ENCODE measurements at places on chromosomes 11 and 22. TPM values are rescaled to one million over a fixed set of nuclear protein-coding genes. Genes with fewer than 3 reads are reported as not detected.

- DNase-seq = no peak
These were observed 91.0 kb downstream of the CCDC83 start for GRCh38 chr11:85946221-85946620.

- no peak for DNase-seq
These were observed 31.3 kb upstream of the RRM1 start for GRCh38 chr11:4063348-4063747.

DNA sequence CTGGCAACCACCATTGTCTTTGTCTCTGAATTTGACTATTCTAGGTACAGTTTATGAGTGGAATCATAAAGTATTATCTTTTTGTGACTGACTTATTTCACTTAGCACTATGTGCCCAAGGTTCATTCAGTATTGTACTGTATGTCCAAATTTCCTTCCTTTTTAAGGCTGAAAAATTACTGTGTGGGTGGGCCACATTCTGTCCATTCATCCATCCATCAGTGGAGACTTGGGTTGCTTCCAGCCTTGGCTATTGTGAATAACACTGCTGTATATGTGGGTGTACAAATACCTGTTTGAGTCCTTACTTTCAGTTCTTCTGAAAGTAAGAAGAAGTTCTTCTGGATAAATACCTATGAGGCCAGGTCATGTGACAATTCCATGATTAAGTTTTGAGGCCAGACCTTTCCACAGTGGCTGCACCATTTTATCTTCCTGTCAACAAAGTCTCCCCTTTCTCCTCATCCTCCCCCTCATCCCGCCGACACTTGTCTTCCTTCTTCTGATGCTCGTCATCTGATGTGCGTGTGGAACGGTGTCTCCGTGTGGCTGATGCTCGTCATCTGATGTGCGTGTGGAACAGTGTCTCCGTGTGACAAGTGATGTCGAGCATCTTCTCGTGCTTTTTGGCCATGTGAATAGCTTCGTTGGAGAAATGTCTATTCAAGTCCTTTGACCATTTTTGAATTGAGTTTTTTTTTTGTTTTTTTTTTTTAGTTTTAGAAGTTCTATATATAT lies 49.5 kb downstream of the SBF1 start:
- DNase-seq = no peak

DNA sequence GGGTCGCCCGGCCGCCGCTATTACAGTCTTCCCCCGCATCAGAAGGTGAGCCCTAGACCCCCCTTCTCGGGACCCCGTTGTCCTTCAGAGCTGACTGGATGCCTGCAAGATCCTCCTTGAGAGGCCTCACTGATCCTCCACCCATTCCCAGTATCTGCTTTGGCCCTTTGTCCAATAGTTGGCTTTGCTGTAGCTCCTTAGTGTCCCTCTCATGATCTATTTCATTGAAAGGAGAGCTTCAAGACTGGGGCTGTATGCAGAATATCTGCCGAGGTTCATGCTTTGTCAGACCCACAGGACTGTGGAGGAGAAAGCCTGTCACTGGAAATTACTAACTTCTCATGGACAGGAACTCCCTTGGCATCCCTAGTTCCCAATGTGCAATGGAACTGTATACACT lies 499 bp downstream of the DLAT start:
- DNase-seq = peak; percentile 30

The NF2 gene
- 71.1 TPM for total RNA-seq

All from myocyte (in vitro differentiated cells).